ENCODE measurements at places on chromosomes 3 and 15.

DNA sequence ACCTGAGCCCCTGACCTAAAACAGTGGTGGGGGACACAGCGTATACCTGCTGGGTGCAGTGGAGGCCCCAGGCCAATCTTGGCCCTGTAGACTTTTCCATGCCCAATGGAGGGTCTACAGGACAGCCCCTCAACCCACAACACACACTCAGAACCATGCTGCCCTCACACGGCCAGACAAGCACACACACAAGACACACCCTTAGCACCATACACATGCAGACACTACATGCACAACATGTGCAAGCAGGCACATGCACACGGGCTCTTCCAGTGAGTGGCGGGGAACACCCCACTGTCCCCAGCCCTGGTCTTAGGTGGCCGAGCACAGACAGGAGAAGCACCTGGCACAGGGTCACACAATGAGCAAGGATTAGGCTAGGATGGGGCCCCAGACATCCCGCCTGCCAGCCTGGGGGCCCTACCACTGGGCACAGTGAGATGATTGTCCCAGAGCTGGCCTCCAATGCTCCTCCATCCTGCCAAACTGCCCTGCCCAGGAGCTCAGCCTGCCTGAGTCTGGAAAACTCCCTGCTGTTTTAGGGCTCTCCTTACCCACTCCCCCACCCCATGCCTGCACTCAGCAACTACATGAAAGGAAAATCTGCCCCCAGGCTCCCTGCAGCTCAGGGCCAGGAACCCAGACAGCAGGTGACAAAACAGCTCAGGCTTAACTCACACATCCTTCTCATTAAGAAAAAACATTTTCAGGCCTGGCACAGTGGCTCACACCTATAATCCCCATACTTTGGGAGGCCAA lies 15.8 kb downstream of the IQSEC1 start:
- DNase-seq, result no peak

DNA sequence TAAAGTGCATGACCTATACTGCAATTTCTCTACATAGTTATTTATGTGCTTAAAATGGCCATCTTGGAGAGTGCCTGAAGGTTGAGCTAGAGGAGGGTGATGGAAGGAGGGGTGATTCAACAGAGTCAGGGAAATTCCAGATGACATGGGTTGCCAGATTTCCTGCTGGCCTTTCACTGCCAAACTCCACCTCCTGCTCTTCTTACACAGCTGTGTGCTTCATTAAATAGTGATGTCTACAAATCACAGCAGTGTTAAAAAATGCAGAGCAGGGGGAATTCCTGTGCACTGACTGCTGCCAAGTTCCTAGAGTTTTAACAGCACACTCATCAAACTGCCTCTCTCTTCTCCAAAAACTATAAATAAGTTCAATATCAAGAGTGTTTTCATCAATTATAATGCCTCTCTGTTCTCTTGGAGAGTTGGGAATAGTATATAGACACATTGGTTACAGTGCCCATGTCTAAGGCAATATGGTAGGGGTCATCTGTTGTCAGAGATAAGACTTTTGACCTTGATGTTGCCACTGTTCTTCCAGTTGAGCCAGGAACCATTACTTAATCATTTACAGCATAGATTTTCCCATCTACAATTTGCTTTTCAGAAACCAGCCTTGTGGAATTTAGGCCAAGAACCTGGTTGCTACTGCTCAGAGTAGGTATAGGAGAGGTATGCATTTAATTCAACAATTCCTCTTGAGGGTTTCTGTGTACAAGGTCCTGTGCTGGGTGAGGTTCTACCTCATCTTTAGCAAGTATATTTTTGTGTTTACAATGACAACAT lies 79.6 kb downstream of the TP63 start:
- no peak for DNase-seq

DNA sequence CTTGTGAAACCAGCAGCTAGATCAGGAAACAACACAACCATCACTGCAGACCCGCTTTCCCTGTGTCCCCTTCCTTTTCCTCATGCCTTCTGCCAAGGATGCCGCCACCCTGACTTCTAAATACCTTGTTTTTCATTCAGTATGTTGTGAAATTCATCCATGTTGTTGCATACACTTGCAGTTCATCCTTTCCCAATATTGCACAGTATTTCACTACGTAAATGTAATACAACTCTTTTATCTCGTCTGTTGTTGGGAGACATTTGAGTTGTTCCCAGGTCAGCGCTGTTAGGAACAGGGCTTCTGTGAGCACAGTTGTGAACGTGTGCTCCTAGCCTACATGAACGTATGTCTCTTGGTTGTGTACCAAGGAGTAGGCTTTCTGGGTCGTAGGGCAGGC lies 24.2 kb downstream of the TLNRD1 start:
- DNase-seq, result no peak

GRCh38 chr3:139906418-139906817 lies 28.6 kb upstream of the CLSTN2 start:
- no peak for DNase-seq

DNA sequence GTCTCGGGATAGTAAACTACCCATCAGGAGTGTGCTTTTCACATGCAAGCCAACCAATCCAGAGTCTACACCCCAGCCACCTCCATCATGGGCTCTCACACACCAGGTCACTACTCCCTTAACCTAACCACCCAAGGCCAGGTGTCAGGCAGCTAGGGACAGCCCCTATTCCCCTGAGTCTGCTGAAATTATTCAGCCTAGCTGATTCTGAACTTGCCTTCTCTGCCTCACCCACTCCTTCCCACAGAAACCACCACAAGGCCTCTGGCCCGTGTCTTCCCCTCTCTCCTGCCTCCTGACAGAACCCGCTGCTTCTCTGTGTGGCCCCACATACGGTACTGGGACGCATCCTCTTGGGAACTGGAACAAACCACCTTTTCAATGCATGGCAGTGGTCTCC lies 82.1 kb downstream of the PCSK6 start:
- DNase-seq, result no peak

DNA sequence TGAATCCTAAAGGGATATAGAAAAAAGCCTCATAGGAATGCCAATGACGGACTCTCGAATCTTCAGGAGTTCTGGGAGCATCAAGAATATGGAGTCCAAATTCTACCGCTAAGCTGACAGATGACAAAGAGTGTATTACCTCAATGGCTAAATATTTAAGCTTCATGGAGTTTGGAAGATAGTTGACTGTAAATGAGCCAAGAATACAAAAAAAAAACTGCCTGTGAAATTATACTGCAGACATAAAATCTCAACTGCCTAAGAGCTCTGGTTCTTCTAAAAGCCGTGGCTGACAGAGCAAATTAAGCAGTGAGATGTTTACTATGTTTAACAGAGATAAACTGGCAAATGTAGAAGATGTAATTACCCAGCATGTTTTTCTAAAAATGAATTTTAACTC lies 140.0 kb downstream of the GADL1 start:
- DNase-seq, result no peak

- no peak for DNase-seq
Observed at GRCh38 chr3:124629497-124629896, 100.8 kb upstream of the UMPS start.

- no peak for DNase-seq
Observed at GRCh38 chr15:29904757-29905417, 82.6 kb upstream of the TJP1 start.

GRCh38 chr3:37029111-37029510 lies 35.8 kb downstream of the MLH1 start:
- no peak for DNase-seq
